Endothelial cell of umbilical vein (primary cell): ENCODE measurements at places on chromosomes 3 and 15.

- DNase-seq: no peak
These were observed 36.3 kb upstream of the PPM1L start for GRCh38 chr3:160719710-160720109.

DNA sequence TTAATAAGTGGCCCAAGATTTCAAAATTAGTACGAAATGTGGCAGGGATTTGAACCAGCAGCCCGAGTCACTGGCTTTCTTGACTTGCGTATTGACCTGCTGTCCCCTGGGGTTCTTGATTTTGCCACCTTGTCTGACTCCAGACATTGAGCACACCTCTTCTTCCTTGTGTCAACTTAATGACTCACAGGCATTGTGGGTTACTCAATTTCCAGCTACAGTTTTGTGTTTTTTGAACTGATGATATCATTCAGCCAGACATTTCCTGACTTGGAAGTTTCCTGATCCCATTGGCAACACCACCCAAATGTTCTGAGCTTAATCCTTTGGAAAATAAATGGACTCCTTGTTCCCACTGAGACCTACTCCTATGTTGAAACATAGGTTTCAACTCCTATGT is 64.2 kb downstream of the MOBP start:
- peak; percentile 98 for DNase-seq

DNA sequence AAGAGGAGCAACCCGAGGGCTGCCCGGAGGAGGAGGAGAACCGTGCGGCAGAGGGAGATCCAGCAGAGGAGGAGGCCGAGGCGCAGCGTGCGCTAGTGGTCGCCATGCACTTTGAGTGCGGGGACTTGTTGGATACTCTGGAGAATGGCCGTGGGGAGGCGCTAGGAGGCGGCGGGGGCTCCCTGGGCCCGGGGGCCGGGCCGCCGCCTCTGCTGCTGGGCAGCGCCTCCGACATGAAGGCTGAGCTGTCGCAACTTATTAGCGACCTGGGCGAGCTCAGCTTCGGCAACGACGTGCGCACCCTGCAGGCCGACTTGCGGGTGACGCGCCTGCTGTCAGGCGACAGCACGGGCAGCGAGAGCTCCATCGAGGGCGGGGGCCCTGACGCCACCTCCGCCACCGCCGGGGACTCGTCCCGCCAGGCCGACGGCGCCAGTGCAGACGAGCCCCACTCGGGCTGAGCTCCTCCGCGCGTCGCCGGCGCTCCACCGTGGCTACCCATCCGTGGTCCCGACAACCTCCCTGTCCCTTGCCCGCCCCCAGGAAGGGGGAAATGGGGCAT is 2.0 kb downstream of the FAM43A start:
- no peak for DNase-seq

DNA sequence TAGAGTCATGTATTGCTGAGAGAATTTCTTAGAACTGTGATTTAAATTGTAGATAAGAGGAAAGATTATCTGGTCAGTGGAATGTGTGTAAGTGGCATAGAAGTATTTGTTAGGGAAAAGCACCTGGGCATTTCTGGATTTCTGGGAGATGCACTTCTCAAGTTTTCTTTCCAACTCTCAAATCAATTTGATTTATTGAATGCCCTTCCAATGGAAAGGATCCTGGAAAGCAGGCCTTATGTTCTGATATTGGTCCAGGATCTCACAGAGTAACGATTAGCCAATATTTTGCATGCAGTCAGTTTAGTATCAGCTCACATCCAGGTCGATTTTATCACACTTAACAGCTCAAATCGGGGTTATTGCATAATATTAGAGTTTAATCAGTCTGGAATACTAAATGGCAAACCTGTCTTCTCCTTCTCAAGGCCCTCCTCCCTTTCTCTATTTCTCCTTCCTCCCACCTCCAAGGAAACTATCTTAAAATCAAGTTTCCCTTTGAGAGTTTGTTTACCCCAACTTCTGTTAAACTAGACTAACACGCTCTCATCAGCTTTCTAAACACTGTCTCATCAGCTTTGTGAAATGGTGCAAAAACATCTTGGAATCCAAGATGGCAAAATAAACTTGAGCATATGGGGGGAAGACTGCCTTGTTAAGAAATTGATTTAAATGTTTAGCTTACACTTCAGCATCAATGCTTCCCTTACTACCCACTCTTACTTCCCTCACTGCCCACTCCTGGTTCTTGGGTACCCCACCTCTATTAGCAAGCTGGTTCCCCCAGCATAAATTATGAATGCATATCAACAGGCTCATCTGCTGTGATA is 9.5 kb downstream of the SOX2 start:
- no peak for DNase-seq

DNA sequence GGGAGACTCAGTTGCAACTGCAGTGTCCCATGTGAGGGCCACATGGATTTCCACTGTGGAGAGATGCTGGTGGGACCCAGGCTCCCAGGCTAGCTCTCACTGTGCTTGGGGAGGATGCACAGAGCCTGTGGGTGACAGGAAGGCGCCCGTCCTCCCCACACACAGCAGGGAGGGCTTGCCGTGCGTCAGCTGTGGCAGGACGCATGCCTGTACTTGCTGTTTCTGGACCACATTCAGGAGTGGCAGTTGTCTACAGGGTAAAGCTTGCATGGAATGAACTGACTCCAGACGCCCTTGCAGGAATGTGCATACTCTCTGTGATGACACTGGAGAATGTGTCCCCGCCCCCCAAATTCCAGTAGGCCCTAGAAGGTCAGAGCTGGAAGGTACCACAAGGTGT is 63.8 kb upstream of the SNRPA1 start:
- DNase-seq: no peak

DNA sequence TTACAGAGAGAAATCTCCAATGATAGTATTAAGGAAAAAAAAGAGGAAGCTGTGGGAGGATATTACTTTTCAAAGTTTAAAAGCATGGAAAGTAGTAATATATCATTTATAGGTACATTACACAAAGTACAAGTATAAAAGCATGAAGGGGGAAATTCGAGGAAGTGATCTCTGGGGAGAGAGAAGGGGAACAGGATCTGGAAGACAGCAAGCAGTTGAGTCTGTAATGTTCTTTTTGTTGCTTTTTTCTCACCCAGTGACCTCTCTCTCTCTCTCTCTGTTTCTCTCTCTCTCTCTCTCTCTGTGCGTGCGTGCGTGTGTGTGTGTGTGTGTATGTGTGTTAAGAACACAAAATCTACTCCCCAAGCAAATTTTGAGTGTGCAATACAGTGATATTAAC is 10.2 kb downstream of the C3orf20 start:
- no peak for DNase-seq

GRCh38 chr3:52350981-52351761 is 35.1 kb downstream of the DNAH1 start:
- no peak for DNase-seq

DNA sequence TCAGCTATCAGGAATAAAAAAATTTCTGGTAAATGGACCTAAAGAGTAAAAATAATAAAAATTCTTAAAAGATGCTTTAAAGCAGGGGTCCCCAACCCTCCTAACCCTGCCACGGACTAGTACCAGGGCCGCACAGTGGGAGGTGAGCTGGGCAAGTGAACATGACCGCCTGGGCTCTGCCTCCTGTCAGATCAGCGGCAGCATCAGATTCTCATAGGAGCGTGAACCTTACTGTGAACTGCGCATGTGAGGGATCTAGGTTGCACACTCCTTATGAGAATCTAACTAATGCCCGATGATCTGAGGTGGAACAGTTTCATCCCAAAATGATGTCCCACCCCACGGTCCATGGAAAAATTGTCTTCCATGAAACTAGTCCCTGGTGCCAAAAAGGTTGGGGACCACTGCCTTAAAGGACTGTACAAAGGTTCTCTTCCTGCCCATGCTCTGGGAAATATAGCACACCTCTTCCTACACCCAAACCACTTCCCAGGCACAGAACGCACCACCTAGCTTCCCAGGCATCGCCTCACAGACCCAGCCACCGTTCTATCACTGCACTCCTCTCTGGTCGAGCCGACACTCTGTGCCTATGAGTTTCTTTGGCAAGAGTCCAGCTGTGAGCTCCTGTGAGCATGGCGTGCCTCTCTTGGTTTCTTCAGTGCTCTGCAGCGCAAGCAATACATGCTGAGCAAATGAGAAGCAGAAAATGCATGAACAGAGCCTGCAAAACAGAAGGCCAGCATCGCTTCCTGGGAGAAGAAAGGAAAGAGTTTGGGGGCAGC is 104.9 kb downstream of the OCA2 start:
- DNase-seq: no peak

DNA sequence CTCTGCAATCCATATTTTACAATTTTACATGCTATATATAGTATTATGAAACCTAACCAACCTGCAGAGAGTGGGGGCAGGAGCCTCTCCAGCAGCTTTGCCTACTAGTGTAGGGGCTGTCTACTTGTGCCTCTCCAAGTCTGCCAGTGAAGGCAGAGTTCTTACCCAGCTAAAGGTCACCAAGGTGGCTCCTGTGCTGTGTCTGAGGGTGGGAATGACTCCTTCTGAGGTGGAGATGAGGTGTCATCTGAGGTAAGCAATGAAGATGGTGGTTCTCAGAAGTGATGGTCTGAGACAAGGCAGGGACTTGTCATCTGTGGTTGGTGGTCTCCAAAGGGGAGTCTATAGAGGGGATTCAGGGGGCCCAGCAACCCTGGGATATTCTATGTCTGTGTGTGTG is 47.5 kb downstream of the SACM1L start:
- DNase-seq: no peak

GRCh38 chr15:70435369-70435768 is 328.0 kb downstream of the UACA start:
- no peak for DNase-seq

GRCh38 chr3:115943579-115943978 is 320.3 kb downstream of the GAP43 start:
- DNase-seq: no peak

- DNase-seq: no peak
These were observed 487.2 kb upstream of the ROBO2 start for GRCh38 chr3:76552653-76553052.

DNA sequence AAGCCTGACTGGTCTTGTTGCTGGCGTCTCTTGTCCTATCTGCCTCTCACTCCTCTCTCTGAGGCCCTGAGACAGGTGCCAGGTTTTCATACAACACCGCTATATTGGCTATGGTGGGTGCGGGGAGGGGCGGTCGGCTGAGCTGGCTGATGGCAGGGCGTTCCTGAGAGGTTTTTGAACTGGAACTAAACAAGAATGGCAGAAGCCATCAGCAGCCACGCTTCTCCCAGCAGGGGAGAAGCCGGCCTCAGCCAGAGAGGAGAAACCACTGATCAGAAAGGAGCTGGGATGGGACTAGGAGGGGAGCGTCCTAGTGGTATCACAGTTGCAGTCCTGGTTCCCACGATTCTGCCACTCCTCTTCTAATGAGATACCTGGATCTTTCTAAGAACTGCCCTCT is 89.9 kb upstream of the PRR23E start:
- no peak for DNase-seq

- no peak for DNase-seq
These were observed 122.7 kb downstream of the PGPEP1L start for GRCh38 chr15:98884894-98885293.

- no peak for DNase-seq
These were observed 244.2 kb downstream of the NAALADL2 start for GRCh38 chr3:175103298-175103697.

DNA sequence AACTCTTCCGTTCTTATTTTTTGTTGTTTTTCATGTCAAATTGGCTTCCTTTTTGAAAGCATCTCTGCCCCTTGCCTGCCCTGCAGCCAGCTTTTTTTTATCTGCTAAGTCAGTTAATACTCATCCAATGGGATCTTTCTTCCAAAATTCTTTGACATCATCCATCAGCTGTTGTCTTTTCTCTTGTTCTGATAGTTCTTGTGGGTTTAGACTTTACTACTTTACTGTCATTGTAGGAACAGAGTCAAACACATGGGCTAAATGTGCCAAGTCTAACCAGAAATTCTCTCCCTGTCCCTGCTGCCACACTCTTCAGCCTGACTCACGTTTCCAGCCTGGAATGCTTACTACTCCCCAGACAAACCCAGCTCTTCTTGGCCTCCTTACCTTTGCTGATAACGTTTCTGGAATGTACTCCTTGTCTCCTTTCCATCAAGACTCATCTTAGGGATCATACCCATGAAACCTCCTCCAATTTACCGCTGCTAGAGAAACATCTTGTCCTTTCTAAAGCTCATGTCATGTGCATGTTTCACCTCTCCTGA is 10.7 kb upstream of the VPS8 start:
- no peak for DNase-seq

DNA sequence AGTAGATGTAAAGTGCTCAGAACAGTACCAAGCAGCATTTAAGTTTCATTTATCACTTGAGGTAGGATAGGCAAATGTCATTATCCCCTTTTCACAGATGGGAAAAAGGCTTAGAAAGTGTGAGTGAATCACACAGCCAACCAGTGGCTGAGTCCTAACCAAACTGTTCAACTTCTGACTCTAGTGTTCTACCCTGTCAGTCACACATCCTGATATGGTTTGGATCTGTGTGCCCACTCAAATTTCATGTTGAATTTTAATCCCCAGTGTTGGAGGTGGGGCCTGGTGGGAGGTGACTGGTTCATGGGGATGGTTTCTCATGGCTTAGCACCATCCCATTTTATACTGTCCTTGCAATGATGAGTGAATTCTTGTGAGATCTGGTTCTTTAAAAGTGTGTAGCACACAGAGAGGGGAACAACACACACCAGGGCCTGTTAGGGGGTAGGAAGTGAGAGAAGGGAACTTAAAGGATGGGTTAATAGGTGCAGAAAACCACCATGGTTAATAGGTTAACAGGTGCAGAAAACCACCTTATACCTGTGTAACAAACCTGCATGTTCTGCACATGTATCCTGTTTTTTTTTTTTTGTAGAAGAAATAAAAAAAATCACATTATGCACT is 304.7 kb downstream of the SUCLG2 start:
- no peak for DNase-seq
